Osteocyte (in vitro differentiated cells): ENCODE measurements at places on chromosomes 5 and 9.

- no peak for DNase-seq
Measured at GRCh38 chr9:34125681-34126206, 754 bp downstream of the DCAF12 start.

- DNase-seq: no peak
Measured at GRCh38 chr9:98272083-98272482, 16.6 kb upstream of the TBC1D2 start.

DNA sequence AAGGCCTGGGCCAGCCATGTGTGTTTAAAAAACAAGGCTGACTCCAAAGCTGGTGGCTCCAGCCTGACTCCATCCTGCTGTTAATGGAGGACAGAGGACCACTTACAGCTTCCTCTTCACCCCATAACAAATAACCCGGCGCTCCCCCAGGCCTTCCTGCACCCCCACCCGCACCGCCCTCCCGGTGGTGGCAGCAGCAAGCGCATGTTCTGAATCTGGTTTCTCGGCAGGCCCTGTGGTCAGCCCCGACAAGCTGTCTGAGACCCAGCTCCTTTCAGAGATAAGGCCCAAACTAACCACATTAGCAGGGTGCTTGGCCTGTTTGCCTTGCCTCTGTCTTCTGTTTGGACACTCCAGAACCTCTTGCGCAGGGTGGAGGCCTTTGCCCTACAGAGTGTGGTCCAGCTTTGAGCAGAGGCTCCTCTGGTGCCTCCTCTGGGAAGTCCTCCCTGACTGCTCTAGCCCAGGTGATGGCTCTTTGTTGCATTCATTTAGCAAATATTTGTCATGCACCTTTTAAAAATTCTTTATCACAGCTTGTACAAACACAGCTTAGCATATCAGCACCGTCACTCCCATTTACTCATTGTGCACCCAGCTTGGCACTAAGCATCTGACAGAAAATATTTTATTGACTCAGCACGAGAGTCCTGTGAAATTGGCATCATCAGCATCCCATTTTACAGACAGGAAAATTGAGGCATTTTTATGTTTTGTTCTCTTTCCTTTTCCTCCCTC lies 78.4 kb downstream of the NDFIP1 start:
- no peak for DNase-seq

DNA sequence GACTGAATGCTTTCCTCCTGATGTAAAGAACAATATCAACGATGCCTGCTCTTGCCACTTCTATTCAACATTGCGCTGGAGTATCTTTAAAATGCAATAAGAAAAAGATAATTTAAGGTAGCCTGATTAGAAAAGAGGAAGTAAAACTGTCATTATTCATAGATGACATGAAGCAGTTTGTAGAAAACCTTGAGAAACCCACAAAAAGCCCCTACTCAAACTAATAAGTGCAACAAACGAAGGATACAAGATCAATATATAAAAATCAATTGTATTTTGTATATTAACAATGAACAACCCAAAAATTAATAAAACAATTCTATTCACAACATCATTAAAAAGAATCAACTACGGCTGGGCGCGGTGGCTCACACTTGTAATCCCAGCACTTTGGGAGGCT lies 76.4 kb upstream of the CKMT2 start:
- no peak for DNase-seq

DNA sequence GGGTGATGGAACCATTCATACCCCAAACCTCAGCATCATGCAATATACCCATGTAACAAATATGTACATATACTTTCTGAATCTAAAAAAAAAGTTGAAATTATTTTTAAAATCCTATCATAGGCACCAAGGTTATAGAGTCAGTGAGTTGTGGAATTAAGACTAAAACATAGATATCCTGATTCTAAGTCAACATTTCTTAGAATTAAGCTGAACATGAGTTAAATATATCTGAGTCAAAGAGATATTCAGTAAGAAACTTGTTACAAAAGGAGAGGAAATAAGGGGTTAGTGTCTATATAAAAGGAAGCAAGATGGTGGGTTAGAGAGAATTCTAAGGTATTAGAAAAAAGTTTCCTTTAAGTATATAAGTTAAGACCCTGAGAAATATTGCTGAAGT lies 89.9 kb downstream of the CCDC192 start:
- no peak for DNase-seq

DNA sequence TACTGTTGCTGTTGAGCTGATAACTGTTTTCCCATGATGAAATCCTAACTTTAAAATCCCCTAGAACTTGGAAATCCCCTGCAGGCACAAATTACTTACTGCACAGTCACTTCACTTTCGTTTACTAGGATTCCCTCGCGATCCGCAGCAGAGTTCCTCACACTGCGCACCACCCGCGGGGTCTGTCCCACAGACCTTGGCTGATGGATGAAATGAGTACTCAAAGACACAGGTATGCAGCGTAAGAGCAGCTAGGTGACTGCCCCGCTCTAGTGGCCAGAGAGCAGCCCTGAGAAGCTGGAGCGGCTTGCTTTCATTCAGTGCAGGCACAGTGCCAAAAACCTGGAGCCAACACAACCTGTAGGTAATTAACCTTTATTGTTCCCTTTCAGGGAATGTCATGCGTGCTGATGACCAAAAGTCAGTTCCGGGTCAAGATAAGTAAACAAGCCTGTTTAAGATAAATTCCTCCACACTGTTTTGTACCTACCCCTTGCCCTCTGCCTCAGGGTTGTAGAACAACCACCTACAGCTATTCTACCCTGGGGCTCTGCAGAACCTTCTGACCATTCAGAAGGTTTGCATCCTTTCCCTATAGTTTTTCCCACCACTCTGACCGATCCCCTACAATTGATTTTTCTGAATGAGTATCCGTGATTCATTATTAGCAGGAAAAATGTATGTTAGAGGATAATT lies 191.2 kb downstream of the CDH9 start:
- DNase-seq: no peak

GRCh38 chr5:9790276-9790675 lies 160.1 kb upstream of the TAS2R1 start:
- DNase-seq: no peak

DNA sequence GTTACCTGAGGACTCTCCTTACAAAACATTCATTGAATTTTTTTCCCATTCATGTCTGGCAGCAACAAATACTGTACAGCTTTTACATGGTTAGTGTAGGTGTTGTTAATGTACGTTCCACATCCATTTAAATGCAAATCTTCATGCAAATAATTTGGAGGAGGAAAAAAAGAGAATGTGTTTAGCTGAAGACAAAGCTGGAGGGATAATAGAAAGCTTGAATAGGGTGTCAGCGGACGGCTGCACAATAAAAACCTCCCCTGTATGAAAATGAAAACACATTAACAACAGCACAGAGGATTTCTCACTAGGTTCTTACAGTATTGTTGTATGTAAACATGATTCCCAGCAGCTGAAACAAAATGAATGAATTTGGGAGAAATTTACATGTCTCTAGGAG lies 231.5 kb downstream of the ZNF608 start:
- DNase-seq: no peak
